COR-L47 (cell line): ENCODE measurements at places on chromosomes 6 and 20.

- DNase-seq = no peak
Observed at GRCh38 chr6:88499845-88500699, 333.9 kb upstream of the CNR1 start.

- no peak for DNase-seq
Observed at GRCh38 chr20:34364223-34364506, 1.1 kb downstream of the ITCH start.

DNA sequence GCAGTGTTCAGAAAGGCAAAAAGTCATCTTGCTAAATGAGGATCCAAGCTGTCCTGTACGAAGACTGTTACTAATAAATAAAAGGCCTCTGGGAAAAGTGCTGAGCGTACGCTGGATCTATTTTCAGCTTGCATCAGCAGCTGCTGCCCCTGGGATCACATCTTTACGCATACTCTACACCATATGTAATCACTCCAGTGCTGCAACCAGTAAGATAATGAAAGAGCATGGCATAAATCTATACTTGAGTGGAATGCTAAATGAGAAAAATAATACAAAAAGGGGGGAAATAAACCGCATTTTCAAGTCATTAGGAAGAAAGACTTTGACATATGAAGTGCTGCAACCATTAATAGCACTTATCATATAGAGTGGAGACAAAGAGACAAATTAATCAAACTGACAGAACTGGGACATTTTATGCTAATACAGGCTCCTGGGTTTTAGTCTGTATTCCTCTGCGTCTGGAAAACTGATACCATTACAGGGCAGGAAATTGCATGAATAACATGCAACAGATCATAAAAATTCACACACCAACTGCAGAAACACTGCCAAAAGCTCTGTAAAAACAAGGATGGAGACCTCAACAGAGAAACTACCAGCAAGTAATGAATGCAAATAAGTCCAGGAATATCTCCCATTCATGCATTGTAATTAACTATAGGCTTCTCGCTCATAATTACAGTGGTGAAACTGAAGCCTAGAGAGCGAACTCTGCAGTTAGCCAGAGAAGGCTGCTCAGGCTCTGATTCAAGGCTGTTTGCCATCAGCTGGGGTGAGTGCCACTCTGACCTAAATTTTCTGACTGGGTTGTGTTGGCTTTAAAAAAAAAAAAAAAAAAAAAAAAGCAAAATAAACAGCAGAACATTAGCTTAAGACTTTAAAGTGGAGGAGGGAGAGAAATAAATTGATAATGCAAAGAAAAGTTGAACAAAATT, 83.8 kb downstream of the GJA10 start:
- DNase-seq = peak; percentile 36

DNA sequence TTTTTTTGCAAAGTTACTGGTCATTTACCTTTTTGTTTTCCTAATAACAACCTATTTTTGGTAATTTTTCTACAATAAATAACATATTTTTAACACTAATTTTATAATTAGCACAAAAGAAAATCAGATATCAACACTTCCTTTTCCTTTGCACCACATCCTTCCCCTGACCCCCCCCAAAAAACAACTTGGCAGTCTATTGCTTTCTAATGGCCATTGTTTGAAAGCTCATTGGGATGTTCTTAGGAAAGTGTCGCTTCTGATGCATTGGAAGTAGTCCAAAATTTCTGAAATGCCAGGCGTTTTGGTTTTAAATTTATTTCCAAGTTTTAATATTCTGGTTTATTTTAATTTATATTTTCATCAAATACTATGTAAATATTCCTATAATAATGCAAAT, 407.8 kb downstream of the EYS start:
- DNase-seq = no peak

GRCh38 chr6:90610751-90611542, 24.1 kb upstream of the MAP3K7 start:
- DNase-seq = peak; percentile 43

DNA sequence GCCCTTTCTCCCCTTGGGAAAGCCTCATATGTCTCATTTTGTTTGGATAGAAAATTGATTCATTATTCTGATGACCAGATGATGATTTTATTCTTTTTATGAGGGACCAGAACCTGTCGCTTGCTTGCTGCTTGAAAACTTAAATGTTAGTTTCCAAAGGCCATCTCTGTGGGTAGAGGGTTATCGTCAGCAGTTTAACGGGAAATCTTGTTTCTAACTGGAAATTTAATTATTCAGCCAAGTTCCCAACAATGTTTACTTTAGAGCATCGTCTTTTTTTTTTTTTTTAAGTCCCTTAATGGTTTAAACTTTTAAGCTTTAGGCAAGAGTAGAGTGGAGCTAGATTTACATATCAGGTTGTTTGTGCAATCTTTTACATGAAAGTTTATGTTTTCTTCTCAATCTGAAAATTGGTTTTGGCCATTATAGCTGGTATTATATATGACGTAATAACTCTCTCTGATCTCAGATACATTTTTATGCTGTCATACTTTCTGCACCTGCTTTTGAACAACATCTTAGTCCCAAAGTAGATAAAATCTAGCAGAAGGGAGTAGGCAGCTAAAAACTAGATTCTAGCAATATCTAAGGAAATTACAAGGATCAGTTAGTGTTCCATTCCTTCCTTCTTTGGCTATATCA, 93.9 kb downstream of the FOXO3 start:
- no peak for DNase-seq

DNA sequence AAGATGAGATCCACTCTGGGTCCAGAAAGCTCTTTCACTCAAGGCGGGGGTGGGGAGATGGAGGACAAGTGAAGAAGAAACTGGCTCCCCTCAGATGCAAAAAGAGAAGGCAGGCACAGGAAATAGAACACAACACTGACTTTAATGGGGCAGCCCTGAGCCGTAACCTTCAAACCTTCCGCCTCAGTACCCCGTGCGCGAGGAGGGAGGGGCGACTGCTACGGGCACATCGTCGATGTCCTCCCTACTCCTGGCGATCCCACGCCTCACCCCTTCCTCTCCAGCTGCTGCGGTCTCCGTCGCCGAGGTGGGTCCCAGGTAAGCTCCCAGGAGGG, 3.9 kb downstream of the SPEF1 start:
- DNase-seq = no peak

GRCh38 chr20:36604952-36605398, 604 bp upstream of the RAB5IF start:
- DNase-seq = no peak

DNA sequence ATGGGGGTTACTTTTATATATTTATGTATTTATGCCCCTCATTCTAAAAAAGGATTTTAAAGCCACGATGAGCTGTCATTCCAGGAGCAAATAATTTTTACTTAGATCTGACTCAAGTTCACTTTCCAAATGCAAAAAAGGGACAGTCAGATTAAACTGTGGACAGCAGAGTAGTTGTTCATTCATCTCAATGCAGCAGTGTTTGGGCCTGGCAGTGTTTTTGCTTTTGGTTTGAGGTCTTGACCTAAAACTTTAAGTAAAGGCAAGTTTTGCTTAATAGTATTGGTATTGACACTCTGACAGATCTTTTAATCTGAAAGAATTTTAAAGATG, 13.9 kb downstream of the JARID2 start:
- DNase-seq = no peak

DNA sequence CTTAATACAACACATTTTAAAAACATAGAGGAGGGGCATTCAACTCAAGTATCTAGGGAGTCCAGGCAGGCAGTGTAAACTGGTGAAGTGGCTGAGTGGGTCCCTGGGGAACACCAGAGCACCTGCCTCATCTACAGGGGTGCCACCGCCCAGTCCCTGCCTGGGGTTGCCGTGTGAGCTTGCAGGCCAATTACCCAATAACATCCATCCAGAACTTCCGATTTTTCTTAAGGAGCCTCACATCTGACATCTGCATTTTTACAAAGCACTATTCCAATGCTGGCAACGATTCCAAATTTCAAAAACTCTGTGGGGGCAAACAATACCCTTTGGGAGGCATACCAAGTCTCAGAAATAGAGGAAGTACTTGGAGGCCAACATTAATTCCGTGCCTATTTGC, 288.4 kb upstream of the TSHZ2 start:
- DNase-seq = no peak

- no peak for DNase-seq
Observed at GRCh38 chr20:40251284-40251932, 437.6 kb downstream of the MAFB start.

DNA sequence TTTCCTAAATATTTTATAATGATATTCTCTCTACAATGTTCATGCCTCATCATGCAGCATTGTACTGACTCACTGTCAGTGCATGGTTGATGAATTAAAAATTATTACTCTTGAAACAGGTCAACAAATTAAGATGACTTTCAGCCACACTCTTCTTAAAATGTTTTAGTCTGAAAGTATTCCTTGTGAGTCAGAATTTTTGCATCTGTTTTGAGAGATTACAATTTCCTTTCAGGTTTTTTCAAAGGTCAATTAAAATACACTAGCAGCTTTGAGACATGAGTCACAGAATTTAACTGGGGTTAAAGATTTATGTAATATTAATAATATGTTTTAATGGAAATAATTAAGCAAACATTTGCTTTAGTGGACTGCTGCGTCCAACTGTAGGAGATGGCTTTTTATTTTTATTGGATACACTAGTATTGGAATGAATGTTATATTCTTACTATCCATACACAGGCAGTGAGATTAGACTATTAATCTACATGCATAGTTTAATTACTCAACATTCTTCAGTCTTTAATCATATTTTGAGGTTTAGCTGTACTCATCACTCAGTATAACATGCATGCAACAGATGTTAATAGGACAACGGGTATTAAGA, 9.7 kb downstream of the COL12A1 start:
- DNase-seq = no peak

DNA sequence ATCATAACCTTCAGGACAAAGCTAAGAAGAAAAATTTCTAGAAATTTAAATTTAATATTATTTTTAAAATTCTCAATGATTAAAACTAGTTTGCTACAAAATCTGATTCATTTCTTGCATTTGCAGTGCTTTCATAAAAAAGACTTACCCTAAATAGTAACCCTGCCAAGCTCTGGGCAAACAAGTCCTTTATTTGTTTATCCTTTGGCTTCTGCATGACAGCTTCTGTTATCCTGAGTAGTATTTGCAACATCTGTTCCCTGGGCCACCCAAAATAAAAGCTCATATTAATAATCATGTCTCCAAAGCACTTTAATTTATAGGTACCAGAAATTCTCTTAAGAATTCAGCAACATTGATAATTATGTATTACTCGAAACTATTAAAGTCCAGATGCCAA, 101.3 kb downstream of the RALGAPA2 start:
- peak; percentile 9 for DNase-seq

DNA sequence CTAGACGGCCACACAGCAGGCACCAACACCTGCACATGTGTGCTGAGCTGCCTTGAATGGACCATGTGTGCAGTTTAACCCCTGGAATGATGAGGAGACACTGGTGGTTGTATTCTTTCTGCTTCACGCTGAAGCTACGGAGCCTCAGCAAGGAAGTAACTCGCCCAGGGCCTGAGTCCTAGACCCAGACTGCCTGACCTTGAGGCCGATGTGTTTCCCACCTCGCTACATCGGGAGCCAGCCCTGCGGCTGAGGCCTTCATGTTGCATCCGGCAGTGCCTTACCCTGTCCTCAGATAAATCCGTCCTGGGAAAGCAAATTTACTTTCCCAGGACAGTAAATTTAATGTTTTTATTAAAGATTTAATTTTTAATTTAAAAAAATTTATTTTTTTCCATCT, 110.0 kb upstream of the MTHFD1L start:
- DNase-seq = no peak

DNA sequence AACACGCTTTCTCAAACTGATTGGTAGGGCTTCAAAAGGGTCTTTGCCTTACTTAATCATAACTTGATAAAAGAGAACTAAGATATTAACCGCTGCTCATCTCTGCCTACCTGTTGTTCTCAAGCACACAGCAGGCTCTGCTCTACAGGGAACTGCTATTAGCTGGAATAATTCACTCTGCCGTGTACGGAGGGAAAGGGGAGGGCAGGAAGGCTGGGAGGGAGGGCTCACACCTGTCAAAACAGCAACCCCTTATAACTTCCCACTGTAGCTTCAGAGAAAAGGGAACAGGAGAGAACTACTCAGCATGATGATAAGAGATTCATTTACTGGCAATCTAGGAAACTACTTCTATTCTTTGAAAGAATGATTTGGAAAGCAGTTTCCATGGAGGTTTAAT, 75.1 kb downstream of the ZMYND8 start:
- peak; percentile 62 for DNase-seq

DNA sequence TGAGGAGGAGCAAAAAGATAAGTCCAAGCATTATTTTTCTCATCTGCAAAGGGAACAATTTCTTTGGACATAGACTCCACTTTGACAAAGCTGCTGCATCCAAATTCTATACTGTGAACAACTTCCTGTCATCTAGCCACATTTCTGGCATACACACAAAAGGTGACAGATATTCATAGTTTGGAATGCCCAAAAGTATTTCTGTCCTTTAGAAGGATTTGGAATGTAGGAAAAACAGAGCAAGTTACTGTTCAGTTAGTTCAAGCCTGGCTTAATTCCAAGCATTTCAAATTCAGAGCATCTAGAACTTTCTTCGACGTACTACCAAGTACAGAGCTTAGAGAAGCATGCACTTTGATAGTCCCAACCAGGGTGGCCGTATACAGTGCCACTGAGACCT, 134.0 kb downstream of the PDE7B start:
- no peak for DNase-seq

DNA sequence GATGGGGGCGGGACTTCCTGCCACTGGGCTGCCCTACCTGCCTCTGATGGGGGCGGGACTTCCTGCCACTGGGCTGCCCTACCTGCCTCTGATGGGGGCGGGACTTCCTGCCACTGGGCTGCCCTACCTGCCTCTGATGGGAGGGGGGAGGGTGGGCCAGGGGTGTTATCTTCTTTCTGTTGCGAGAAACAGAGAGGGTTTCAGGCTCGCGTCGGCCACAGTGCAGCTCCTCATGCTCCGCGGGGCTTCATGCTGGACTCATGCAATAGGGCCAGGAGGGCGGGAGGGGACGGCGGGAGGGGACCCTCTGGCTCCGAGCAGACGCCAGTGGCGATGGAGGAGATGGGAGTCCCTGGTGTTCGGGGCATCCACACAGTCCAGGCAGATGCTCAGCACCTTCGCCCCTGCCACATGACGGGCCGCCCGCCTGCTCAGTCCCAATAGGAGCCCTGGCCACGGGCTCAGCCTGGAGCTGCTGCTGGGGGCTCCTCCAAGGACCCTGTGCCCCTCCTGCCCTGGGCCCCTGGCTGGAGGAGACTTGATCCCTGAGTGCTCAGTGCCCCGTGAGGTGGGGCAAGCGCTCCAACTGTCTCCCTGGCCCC, 48.8 kb upstream of the CHRNA4 start:
- no peak for DNase-seq

DNA sequence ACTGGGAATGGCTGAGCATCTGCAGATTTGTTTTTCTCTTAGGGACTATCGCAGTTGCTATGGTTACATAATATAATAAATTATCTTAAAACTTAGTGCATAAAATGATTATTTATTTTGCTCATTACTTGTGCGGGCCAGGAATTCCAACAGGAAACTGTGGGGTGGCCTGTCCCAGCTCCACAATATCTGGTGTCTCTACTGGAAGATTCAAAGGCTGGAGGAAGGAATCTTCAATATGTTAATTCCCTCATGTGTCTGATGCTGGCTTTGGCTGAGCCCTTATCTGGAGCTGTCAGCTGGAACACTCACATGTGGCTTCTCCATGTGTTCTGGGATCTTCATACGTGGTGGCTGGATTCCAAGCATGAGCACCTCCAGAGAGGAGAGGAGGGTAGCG, 23.9 kb upstream of the B3GAT2 start:
- no peak for DNase-seq

GRCh38 chr20:53785320-53785719, 191.7 kb upstream of the ZNF217 start:
- no peak for DNase-seq
